H7 (cell line): ENCODE measurements at places on chromosomes 7 and 10. TPM values are rescaled to one million over a fixed set of nuclear protein-coding genes. Genes with fewer than 3 reads are reported as not detected.
A peak's percentile ranks its signal among the peaks of the same experiment; 100 is the strongest.

DNA sequence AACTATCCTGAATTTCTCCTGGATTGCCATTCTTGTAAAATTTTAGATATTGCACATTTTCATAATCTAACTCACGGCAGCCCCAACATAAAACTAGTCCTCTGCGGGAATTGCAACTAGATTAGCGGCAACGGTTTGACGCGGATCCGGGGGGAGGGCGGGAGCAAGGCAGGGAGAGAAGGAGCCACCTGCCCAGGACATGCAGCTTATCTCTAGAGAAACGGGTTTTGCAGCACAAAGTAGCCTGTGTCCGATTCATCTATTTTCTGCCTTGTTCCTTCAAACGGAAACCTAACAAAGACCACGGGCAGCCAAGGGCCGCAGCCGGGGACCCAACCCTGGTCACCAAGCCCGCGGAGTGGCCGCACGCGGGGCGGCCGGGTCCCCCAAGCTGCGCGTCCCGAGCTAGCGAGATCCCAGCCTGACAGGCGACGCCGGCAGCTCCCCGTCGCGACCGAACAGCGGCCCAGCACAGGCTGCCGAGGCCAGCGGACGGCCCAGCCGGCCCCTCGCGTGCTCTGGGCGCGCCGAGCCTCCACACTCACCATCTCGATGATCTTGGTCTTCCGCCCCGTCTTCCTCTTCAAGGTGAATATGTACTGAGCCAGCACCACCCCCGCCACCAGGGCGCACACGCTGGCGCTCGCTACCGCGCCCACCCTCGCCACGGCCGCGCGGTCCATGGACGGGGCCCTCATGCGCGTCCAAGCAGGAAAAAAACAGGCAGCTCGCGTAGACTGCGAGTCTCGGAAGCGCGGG lies at the start of gene NT5C3A:
NT5C3A (minus strand) TSS at position 754 of the 759 bp plus-strand sequence; CDS start at position 683, 71 bp downstream.
- DNase-seq = peak; percentile 73

DNA sequence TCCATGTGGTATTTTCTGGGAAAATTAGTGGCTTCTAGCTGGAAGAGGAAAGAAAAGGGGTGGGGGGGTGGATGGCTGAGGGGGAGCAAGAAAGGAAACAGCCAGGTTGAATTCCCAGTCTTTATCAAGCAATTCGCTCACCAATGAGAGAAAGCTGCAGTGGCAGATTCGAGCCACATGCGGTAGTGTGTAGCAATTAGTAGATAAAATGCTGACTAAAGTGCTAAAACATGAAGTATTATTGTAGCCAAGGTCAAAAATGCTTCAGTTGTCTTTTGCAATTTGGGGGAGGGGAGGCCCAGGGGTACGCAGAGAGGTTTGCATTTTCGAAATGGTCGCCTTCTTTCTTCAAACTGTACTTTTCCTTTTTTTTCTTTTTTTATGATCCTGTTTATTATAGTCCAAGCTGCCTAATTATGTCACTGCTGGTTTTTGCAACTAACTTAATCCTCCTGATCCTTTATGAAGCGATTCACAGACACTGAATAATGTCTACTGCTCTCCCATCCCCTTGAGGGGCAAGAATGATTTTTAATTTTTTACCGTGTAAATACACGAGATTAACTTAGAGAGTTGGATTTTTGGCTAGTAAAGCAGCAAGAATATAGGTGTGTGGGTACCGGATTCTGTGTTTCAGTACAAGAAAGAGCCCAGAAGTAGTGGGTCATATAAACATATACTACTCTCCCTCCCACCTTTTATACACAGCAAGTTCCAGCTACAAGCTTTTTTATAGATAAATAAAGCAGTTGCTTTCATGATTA lies 3.6 kb upstream of the ARID5B start:
- DNase-seq = peak; percentile 67

- no peak for DNase-seq
Observed at GRCh38 chr7:18497082-18497481, 1.5 kb downstream of the HDAC9 start.

DNA sequence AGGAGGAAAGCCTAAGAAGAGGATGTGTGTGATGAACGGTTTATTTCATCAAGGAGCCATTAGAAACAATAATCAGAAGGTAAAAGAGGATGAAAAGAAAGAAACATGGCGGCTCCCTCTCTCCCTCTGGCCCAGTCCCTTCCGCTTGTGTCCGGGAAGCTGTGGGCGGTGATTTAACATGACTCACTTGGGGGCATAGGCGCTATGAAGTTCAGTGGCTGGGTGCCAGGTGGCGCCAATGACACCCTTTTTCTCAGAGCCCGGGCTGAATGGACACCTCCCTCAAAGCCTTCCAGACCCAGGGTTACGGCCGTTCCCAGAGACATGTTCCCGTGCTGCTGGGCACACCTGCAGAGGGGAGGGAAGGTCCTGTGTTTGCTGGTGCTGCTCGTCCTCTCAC lies 244.0 kb downstream of the SKAP2 start:
- DNase-seq = peak; percentile 71

The FEZF1 gene
- total RNA-seq = 2.1 and 5.0 TPM in 2 replicates

The TAS2R5 gene
- 0.24 and 0.70 TPM in 2 replicates for total RNA-seq

The CYP2C19 gene
- total RNA-seq = 0.04 and 0.14 TPM in 2 replicates

DNA sequence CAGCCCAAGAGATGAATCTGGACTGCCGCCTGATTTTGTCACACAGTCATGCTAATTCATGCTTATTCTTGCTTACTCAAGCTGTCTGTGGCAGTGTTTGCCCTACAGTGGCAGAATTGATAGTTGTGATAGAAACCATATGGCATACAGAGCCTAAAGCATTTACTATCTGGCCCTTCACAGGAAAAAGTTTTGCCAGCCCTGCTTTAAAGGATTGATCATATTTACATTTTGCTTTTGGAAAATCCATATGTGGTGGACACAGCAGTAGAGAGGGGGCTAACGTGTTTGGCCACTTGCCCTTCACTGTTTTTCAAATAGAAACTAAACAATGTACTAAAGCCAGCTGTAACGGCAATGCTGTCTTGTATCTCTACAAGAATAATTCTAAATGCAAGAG lies 974.0 kb upstream of the GHITM start:
- DNase-seq = no peak

DNA sequence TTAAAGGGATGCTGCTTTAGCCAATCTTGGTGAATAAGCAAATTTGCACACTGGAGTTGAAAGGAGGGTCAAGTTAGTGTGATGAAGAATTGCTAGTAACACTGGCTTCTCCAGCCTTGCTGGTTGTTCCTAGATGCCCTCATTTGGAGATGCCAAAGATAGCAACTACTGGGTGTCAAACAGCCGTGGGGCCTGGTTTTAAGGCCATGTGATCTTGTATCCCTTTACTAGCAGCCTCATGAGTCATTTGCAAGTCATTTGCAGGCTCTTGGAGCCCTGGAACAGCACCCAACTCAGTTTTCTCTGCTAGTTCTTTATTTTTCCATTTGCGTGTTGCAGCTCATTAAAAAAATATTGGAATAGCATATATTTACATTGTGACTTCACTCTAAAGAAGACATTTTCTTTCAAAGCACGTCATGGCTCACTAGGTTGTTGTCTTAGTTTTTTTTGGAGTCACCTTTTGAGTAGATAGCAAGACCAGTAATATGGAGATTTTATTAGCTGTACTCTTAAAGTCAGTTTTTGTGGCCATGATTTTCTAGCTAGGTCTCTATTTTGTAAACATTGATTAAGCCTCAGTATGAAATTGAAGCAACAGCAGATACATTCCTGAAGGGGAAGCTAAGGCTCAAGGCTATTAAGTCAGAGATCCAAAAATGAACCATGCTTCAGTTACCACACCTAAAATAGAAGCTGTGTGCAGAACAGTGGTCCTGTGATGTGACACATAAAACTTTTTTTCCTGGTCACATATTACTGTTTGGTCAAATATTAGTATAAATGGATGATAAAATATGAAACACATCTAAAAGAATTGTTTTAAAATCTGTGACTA lies 1.3 kb downstream of the LSMEM1 start:
- no peak for DNase-seq

GRCh38 chr7:28364082-28364481 lies 48.2 kb upstream of the CREB5 start:
- DNase-seq = no peak

DNA sequence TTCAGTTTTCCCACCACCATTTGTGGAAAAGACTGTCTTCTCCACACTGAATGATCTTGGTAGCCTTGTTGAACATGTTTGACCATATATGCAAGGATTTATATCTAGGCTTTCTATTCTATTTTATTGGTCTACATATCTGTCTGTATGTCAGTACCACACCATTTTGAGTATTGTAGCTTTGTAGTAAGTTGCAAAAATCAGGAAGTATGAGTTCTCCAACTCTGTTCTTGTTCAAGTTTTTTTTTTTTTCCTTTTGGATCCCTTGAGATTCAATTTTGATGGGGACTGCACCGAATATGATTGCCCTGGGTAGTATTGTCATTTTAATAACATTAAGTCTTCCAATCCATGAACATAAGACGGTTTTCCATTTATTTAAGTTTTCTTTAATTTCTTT lies 176.8 kb downstream of the DNAJC1 start:
- DNase-seq = no peak

The CCM2 gene
- 42.4 and 43.9 TPM in 2 replicates for total RNA-seq

- DNase-seq = no peak
Observed at GRCh38 chr10:126392469-126392868, 4.2 kb upstream of the ADAM12 start.

DNA sequence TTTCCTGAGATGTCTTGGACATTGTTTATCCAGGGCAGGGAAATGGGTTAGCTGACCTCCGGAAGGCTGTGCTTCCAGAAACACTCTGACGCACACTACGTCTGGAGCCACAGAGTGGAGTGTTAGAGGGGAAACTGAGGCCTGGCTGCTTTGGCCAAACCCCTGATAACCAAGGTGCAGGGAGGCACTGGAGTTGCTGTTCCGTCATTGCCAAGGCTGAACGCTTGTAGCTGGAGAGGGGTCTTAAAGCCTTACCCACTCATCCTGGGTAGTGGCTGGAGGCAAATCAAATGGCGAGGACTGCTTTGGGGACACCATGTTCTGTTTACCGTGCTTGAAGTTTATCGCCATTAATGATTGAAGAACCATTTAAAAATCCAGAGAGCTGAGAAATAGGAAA lies 604.1 kb upstream of the FOXK1 start:
- no peak for DNase-seq

The CFTR gene
- total RNA-seq = 0.04 and 0.17 TPM in 2 replicates

The LOXL4 gene
- 1.4 and 1.7 TPM in 2 replicates for total RNA-seq

The ENO4 gene
- total RNA-seq = 0.94 and 1.9 TPM in 2 replicates

The OR2A7 gene
- total RNA-seq = 2.0 TPM in 2 replicates

DNA sequence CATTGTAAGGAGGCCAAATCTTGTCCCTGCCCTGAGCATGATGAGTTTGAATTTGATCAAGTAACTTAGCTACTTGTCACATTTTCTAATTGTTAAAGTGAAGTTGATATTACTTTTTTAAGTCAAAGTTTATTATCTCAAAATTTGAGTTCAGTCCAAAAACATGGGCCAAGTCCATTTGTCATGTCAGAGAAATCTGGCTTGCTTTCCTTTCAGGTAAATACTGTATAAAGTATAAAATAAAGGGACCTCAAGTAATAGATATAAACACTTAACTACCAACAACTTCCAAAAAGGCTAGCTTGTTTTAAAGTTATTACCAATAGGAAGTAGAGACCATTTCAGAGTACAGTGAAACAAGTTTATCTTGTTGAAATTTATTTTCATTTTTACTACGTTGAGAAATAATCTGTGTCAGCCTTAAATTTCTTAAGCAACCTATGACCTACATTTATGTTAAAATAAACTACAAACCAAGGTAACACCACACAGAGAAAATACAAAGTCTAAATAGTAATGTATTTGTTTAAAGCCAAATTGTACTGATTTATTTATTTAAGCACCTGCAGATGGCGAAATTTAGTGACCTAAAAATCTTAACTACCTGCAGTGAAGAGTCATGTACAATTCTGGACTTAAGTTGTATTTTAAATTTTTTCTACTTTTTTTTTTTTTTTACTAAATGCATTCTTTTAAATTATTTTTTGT lies 36.5 kb downstream of the FHIP2A start:
- DNase-seq = no peak
